ENCODE measurements at places on chromosomes 2 and 18.
A peak's percentile ranks its signal among the peaks of the same experiment; 100 is the strongest.

- DNase-seq, result no peak
These were observed 95.1 kb downstream of the ASB1 start for GRCh38 chr2:238521870-238522269.

GRCh38 chr2:31207790-31208189 is 9.5 kb downstream of the CAPN14 start:
- DNase-seq, result no peak

GRCh38 chr2:133194362-133194655 is 374.0 kb downstream of the NCKAP5 start:
- DNase-seq, result no peak

GRCh38 chr2:236344446-236344845 is 80.2 kb upstream of the ASB18 start:
- DNase-seq, result no peak

- DNase-seq, result no peak
These were observed 45.7 kb upstream of the FAM171B start for GRCh38 chr2:186648130-186648529.

DNA sequence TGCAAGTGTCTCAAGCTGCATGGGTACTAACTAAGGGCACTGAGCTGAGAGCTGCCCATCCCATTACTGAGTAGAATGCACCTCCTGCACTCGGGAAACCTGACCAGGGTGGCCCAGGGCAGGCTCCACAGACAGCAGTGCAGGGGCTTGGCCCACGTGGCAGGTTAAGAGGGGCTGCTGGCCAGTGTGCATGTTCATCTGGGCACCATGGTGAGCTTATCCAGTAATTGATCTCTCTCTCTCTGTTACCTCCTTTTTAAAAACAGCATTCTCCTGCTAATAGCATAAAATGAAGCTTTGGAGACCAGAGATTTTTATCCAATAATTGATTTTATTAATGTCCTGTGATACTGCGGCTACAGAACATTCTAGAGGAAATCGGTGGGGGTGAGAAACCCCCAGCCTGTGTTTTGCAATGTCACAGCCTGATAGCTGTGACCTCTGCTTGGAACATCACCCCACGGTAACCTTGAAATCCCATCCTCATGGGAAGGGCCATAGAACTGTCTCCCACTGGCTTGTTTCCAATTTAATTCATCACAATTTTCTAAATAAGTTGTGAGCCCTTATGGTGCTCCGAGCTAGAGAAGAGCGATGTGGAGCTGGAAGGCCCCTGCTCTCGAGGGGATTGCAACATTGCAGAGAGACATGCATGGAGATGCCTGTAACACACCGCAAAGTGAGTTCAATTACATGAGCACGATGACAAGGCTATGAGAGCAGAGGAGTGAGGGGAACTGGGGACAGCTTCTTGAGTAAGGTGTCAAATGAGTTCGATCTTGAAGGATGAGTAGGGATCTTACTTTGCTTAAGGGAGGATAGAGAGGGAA is 143.8 kb downstream of the GALNT14 start:
- DNase-seq, result no peak

GRCh38 chr2:142153601-142154000 is 22.8 kb upstream of the LRP1B start:
- DNase-seq, result no peak

- no peak for DNase-seq
These were observed 53.5 kb upstream of the KCNE4 start for GRCh38 chr2:222998459-222998858.

GRCh38 chr2:9675415-9676351 is 44.9 kb upstream of the YWHAQ start:
- no peak for DNase-seq

- DNase-seq, result no peak
These were observed 65.9 kb downstream of the AAK1 start for GRCh38 chr2:69577467-69578197.

DNA sequence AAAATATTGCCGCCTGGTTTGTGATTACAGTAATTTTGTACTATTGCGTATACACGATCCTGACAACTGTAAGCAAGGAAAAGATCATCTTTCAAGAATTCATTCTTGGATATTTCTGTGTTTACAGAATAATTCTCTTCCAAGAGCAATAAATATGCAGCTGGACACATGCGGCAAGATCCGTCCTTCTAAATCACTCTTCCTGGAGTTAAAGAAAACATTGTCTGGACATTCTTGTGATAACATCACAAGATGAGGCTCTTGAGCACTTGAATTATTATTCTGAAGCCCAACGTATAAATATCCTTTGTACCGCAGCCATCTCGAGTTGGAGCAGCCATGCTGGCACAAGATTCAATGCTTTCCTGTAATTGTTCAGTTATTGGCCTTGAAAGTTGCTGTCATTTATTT is 9.9 kb downstream of the FHL2 start:
- DNase-seq, result no peak

- DNase-seq, result peak; percentile 46
These were observed 6.7 kb upstream of the COMMD1 start for GRCh38 chr2:61898810-61899209.

DNA sequence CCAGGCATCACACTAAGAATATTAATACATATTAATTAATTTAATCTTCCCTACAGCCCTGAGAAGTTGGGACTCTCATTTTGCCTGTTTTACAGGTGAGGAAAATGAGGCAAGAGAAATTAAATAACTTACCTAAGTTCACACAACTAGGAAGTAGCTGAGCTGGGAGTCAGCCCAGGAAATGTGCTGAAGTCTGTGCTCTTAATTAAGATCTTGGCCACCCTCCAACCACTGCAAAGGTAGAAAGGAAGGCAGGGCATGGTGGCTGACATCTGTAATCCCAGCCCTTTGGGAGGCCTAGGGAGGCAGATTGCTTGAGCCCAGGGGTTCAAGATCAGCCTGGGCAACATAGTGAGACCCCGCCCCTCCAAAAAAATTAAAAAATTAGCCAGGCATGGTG is 12.9 kb upstream of the MGAT4A start:
- no peak for DNase-seq

DNA sequence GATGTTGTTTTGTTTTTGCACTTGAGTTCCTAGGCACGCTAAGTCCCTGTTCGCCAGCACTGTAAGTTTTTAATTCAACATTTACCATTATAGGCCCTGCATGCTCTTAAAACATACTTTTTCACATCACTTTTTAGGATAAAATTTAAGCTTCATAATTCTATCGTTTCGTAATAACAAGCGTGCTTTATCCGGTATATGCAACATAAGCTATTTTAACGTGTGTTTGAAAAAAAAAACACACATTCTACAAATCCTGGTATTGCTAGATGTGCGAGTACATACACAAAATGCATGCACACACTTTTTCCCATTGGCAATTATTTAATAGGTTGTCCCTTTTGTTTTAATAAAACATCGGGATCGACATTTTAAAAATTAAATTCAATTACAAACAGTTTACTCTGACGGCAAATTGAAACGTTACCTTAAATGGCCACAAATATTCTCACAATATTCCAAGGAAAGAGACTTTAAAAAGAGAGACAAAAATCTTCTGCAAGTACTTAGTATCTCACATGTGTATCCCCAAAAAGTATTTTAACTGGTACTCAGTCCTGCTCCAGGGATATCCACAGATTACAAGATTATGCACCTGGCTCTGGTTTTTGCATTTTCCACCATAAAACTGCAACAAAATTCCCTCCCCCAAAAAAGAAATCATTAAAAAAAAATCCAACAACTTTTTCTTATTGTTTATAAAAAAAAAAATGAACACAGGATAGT is 1.0 kb upstream of the TCF4 start:
- no peak for DNase-seq

- DNase-seq, result no peak
These were observed 273.6 kb downstream of the ETAA1 start for GRCh38 chr2:67670747-67671183.

DNA sequence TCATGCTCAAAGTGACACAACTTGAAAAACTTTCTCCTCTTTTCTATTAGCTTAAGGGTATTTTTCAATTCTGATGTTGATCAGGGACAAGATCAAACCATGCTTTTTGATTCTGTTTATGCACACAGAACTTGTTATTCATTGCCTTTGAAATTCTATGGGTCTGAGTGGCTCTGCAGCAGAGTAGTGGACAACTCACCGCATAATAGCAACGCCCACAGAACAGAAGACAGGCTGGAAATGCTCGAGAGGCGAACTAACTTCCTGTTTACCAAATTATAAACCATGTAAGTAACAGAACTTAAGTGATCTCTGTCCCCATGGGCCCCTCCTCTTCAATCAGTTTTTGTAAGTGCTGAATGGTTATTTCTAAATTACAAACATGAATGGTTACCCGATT is 131.2 kb downstream of the CBLN2 start:
- no peak for DNase-seq

DNA sequence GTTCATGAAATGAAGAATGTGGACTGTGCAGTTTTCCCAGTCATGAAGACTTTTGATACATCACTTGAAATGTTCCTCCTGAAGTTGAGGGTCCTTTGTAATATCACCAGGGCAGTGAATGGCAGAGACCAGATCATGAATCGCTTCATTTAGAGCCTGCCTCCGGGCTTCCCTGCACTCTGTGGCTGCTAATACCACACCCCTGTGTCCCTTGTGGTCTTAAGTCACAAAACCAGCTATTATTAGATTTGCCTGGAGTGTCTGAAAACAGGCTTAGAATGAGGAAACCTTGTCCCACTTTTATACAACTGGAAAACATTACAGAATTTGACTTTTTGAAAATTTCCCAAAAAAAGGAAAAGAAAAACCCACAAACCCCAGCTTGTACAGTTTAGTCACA is 147.9 kb downstream of the MGAT5 start:
- DNase-seq, result no peak

- no peak for DNase-seq
These were observed 30.2 kb upstream of the CABYR start for GRCh38 chr18:24108641-24109040.

GRCh38 chr2:73837847-73838585 is 9.3 kb downstream of the STAMBP start:
- DNase-seq, result no peak

GRCh38 chr2:191206613-191207471 is 38.4 kb upstream of the MYO1B start:
- DNase-seq, result peak; percentile 41

DNA sequence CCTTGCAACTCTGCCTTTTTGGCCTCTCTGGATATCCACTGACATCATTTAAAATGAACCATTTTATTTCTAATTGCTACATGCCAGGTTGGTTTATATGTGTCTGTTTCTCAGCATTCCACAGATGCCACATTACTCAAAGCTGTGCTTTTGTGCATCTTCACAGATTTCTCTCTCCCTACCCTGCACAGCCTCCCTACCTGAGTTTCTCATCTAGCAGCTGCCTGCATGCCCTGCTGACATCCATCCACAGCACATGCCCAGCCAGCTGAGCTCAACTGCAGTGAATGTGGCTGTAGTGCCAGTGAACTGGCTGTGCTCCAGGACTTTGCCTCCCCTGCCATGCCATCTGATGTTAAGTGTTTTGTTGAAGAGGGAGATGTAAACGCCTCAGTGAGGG is 44.5 kb downstream of the PKP4 start:
- DNase-seq, result no peak

All from activated naive CD4-positive, alpha-beta T cell treated with anti-CD3 and anti-CD28 coated beads, Interleukin-2, amount 10 ng/mL, durations not matched to agents 7 days and 5 days (primary cell).